ENCODE measurements at places on chromosomes 16 and 17.

GRCh38 chr17:46974086-46974485, 5.0 kb downstream of the RPRML start:
- DNase-seq = no peak

GRCh38 chr16:56603589-56603988, 4.8 kb upstream of the MT2A start:
- no peak for DNase-seq

GRCh38 chr16:22014271-22014873, 6.5 kb downstream of the MOSMO start:
- no peak for DNase-seq

DNA sequence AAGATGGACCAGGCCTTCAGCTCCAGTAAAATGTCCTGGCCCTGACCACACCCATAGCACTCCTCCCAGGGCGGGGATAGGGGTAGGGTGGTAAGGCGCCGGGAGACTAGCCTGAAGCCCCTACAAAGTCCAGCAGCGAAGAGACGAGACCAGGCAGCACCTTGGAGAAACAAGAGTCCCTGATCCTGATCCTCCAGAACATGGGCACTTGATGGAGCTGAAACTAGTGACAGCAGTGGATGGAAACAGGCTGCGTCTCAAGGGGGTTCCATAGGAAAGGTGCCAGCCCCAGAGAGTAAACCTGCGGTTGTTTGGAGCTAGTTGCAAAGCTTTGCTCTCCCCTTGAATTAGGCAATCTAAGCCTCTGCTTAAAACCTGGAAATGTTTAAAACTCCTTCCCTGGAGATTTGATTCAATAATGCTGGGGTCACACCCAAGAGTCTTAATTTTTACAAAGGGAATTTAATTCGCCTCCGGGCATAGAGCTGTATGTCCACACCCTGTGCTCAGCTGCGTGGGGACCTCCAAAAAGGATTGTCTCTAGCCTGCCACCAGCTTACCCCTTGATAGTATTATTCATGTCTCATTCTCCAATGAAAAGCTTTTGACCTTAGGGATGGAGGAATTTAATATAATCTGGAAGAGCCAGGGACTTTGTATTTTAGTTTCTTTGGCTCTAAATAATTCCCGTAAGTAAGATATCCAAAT, 258.6 kb downstream of the PMP22 start:
- no peak for DNase-seq

DNA sequence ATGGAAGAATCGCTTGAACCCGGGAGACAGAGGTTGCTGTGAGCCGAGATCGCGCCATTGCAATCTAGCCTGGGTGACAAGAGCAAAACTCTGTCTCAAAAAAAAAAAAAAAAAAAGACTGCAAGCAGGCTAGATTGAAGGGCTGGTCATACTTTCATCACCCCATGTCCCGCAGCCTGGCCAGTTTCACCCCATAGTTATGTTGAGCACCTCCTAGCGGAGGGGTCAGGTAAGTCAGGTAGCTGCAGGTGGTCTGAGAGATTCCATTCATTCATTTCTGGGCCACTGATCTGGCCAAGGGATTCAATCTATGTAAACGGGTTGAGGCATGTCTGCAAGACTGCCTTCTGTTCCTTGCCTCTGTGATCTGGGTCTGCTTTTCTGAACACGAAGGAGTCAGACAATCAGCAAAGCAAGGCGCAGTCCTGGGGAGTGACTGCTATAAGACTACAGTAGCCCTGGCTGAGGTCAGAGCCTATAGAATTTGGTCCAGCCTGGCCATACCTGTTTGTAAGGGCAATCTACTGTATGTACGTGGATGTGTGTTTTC, 23.6 kb upstream of the BPTF start:
- no peak for DNase-seq

DNA sequence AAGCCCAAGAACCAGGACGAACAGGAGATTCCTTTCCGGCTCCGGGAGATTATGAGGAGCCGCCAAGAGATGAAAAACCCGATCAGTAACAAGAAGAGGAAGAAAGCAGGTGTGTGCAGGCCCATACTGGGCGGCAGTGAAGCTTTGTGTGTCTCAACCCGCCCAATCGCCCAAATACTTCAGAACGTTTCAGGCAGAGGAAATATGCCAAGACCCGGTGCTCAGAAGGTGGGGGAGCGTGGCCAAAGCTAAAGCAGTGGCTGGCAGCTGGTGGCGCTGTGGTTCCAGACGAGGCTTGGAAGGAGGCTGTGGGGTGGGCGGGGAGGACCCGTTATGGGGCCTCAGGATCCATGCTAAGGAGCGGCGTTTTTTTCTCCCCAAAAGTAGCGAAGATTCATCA, 1.2 kb downstream of the CCDC137 start:
- DNase-seq = no peak

- no peak for DNase-seq
Observed at GRCh38 chr17:38747463-38748148, 530 bp downstream of the PCGF2 start.

DNA sequence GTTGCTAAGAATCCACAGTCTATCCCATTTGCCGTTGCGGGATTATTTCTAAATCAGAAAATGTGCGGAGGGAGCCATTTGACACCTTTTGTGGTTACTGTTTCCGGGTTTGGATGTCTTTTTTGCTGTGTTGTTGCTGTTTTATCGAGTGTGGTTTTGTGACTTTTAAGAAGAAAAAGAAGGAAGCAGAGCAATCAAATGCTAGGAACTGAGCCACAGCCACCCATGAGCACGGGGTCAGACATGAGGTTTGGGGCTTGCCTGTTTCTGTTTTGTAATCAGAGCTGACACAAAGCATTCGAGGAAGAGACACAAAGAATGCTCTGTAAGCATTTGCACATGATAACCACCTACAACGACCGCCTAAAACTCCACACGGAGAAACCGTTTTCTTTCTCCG, 53.1 kb upstream of the CHMP6 start:
- no peak for DNase-seq

DNA sequence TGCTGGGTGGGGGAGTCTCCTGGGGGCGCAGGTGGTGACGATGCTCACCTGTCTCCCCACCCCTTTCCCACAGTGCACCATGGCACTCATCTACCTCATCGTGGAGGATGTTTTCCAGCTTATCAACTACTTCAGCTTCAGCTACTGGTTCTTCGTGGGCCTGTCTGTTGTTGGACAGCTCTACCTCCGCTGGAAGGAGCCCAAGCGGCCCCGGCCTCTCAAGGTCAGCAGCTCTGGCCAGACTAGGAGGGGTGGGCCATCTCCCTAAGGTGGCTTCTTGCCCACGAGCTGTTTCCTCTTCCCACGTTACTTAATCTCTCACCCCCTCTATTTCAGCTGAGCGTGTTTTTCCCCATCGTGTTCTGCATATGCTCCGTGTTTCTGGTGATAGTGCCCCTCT, 14.5 kb downstream of the SLC7A6OS start:
- DNase-seq = no peak

GRCh38 chr16:87860553-87861299, 8.6 kb downstream of the SLC7A5 start:
- peak; percentile 27 for DNase-seq

DNA sequence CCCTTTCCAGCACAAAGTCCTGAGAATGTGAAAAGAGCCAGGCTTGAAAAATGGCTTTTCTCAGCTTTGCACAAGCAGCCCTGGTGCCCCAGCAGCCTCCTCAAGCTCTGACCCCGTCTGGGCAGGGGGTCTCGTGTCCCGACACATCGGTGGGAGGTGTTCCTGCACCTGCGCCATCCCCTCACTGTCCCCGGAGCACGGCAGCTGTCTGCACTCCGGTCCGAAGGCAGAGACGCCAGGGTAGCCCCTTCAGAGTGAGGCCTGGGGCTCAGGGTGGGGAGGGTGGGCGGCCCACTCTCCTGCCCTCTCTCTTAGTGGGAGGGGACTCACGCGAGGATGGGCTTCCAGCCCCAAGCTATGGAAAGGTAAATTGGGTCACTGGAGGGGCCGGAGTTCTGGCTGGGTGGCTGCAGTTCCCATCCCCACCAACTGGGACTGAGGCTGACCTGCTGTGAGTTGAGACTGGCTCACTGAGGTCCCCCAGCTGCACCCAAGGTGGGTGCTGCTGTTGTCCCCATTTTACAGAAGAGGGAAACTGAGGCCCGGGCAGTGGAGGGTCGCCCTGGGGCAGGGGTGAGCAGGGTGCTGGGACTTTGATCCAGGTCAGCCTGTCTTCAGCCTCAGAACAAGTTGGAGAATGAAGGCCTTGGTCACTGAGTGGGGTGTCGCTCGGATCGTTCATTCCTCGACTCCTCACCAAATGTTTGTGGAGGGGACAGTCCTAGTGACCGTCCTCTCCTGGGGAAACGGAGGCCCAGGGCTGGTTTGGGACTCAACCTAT, 2.3 kb upstream of the BAIAP3 start:
- no peak for DNase-seq

GRCh38 chr17:17304521-17304985, 1.4 kb downstream of the NT5M start:
- DNase-seq = peak; percentile 47

DNA sequence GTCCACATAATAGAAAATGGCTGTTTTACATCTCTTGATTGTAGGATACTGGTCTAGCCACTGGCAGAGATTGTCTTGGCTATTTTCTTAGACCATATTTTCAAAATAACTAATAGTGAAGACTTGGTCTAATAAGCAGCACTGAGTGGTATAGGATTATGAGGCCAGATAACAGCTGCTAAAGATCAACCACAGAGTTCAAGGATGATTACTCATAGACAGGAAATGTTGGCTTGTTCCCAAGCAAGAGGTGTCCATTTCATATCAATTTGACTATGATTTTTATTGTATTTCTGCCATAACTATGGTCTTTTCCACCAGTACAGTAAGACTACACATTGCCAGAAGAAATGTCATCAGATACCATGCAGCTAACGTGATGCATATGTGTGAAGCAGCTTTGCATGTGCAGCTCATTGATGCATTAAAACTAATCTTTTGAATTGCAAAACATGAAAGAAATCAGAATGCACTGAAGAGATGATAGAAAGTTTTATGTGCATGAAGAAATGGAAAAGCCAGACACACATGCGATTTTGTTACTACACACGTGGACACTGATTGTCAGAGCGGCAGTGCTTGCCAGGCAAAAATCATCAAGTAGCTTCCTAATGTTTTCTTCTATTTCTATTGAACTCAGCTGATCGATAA, 693.3 kb downstream of the CDH11 start:
- no peak for DNase-seq

DNA sequence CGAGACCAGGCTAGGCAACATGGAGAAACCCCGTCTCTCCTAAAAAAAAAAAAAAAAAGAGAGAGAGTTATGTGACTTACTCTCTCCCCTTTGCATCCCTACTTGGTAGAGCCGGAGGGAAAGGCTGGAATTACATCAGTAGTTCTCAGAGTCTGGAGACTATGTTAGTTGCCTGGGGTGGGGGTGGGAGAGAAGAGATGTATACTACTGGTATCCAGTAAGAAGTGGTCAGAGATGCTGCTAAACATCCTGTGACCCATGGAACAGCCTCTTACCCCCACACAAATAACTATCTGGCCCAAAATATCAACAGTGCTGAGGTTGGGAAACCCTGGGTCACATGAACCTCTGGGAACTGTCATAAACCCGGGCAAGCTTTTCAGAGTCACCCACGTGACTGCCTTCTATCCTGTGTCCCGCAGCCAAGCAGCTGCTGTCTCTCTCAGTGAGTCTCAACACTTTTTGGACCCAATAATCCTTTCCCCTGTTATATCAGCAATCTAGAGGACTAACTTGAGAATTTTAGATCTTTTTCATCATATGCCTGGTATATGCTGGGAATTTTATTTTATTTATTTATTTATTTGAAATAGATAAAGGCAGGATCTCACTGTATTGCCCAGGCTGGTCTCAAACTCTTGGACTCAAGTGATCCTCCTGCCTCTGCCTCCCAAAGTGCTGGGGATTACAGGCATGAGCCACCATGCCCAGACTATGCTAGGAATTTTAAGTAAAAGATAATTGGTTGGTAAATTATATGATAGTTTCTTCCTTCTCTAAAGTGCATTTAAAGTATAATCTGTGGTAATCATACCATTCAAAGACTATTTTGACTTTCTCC, 8.7 kb downstream of the EIF1 start:
- no peak for DNase-seq

DNA sequence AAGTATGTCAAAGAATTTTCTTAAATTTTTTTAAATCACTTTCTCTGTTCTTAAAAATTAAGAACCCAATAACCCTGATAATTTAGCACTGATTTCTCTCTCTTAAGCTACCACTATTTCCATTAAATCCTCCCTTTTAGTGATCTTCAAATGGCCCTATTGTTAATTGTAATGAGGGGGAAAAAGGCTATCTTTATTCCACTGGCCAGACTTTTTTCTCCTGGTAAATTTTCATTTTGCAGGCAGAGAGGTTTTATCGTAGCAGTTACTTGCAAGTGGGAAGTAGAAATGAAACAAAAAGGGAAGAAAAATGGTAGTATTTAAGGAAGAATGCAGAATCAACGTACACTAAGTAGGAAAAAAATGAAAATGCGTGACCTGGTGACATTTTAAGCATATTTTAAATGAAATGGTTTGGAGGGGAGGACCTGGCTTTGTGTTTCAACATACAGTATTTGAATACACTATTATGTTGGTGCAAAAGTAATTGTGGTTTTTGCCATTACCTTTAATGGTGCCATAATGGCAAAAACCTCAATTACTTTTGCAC, 224.9 kb downstream of the TANC2 start:
- no peak for DNase-seq

DNA sequence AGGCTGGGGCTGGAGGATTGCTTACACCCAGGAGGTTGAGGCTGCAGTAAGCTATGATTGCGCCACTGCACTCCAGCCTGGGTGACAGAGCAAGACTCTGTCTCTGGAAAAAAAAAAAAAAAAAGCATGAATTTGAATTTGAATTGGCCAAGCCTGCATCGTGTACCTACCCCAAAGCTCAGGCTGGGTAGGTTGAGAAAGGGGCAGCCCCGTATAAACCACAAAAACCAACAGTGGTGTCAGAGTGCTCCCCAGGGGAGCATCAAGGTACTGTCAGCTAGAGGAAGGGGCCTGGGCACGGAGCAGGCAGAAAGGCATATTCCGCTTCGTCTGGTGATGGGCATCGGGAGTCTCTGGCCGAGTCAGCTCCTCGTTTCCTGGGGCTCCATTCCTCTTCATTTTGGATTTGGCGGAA, 40.9 kb downstream of the RAP1GAP2 start:
- DNase-seq = peak; percentile 50

- DNase-seq = no peak
Observed at GRCh38 chr17:67376415-67376736, 705 bp upstream of the PITPNC1 start.

- DNase-seq = no peak
Observed at GRCh38 chr17:39607057-39607850, 466 bp downstream of the NEUROD2 start.

DNA sequence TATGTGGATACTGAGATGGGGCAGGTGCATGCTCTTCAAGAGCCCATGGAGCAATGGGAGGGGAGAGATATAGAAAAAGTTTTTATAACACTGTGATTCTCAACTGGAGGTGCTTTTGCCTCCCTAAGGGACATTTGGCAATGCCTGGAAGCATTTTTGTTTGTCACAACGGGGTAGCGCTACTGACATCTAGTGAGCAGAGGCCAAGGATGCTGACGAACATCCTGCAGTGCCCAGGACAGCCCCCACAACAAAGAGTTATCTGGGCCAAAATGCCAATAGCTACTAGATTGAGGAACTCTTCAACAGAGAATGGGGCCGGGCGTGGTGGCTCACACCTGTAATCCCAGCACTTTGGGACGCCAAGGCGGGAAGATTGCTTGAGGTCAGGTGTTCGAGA, 67.2 kb upstream of the CLEC3A start:
- no peak for DNase-seq
